ENCODE measurements at places on chromosomes 2 and 18. TPM values are rescaled to one million over a fixed set of nuclear protein-coding genes. Genes with fewer than 3 reads are reported as not detected.

The ZNF521 gene
- polyA plus RNA-seq: 1.6 TPM

The DAPL1 gene
- polyA plus RNA-seq: not detected

The ITM2C gene
- polyA plus RNA-seq: 37.1 TPM

The RUFY4 gene
- not detected for polyA plus RNA-seq

The SLC38A11 gene
- not detected for polyA plus RNA-seq

The DCAF17 gene
- polyA plus RNA-seq: 15.6 TPM

- no peak for DNase-seq
- peaks cover 10% of the 10 kb centered on the region for H3K36me3 ChIP-seq
- H3K4me3 ChIP-seq: no peak overlapping the region
- peaks cover 11% of the 10 kb centered on the region for H3K4me1 ChIP-seq
- H3K27ac ChIP-seq: no peak overlapping the region
- no peaks in the 10 kb centered on the region for H3K27me3 ChIP-seq
Measured at GRCh38 chr2:171533331-171533730, 11.1 kb downstream of the CYBRD1 start.

DNA sequence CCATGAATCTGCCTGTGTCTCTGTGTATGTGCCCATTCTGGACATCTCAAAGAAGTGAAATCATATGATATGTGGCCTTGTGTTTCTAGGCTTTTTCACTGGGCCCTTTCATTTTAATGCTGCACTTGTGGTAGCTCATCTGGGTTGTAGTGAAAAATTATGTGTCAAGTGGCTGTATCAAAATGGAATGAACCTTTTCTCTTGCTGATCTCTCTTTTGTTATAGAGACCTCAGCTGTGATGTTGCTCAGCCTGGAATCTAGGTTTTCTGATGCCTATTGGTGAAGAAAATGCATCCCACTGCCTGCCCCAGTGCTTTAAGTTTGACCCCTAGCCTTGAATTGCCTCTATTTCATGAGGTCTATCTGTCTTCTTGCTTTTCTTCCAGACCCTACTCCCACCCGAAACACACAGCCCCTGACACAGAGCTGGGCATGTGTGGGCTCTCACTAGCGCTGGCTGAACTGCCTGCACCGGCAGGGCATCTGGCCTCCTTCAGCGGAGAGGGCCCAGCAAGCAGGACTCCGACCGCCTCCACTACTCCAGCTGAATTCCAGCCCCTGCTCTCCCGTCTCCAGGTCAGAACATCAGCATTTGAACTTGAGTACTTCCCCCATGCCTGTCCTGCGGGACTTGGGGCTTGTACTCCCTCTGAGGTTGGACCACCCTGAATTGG lies 175.8 kb upstream of the MSH6 start:
- no peaks in the 10 kb centered on the region for H3K4me1 ChIP-seq
- H3K27me3 ChIP-seq: peaks cover 18% of the 10 kb centered on the region
- no peak overlapping the region for H3K27ac ChIP-seq

GRCh38 chr2:68505603-68506159 lies 38.3 kb downstream of the APLF start:
- no peaks in the 10 kb centered on the region for H3K36me3 ChIP-seq
- H3K27ac ChIP-seq: no peak overlapping the region
- H3K4me3 ChIP-seq: no peak overlapping the region
- no peak for DNase-seq

- no peaks in the 10 kb centered on the region for H3K36me3 ChIP-seq
- H3K27me3 ChIP-seq: peaks cover 75% of the 10 kb centered on the region
- DNase-seq: no peak
- H3K27ac ChIP-seq: no peak overlapping the region
- H3K4me1 ChIP-seq: peaks cover 11% of the 10 kb centered on the region
Measured at GRCh38 chr2:120740765-120741524, 5.3 kb downstream of the GLI2 start.

GRCh38 chr2:101879466-101879865 lies 112.3 kb upstream of the IL1R2 start:
- H3K4me3 ChIP-seq: no peak overlapping the region
- H3K27me3 ChIP-seq: no peaks in the 10 kb centered on the region
- H3K36me3 ChIP-seq: peaks cover 61% of the 10 kb centered on the region
- H3K4me1 ChIP-seq: no peaks in the 10 kb centered on the region

DNA sequence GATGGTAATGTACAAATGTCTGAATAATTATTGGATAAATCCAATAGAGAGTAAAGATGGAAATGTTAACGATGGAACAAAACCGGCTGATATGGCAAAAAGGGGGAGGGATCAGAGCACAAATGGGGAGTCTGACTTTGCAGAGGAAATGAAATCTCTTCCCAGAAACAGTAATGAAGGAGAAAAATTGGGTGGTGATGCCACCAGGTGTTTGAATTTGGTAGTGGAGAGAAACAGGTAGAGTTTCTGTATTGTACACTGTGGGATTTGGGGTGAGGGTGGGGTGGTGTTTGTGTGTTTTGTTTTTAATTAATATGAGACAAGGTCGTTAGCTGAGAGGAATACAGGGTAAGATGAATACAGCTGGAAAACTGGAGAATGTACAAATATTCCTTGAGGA lies 20.4 kb upstream of the XDH start:
- no peak overlapping the region for H3K27ac ChIP-seq
- no peaks in the 10 kb centered on the region for H3K4me1 ChIP-seq
- no peak for DNase-seq
- H3K27me3 ChIP-seq: no peaks in the 10 kb centered on the region

GRCh38 chr2:104846786-104847585 lies 6.9 kb upstream of the POU3F3 start:
- DNase-seq: no peak
- H3K36me3 ChIP-seq: no peaks in the 10 kb centered on the region
- H3K27ac ChIP-seq: no peak overlapping the region
- no peaks in the 10 kb centered on the region for H3K4me1 ChIP-seq

GRCh38 chr18:45330170-45330594 lies 285.1 kb upstream of the SLC14A2 start:
- DNase-seq: no peak
- no peak overlapping the region for H3K27ac ChIP-seq
- H3K27me3 ChIP-seq: no peaks in the 10 kb centered on the region
- no peaks in the 10 kb centered on the region for H3K4me1 ChIP-seq

DNA sequence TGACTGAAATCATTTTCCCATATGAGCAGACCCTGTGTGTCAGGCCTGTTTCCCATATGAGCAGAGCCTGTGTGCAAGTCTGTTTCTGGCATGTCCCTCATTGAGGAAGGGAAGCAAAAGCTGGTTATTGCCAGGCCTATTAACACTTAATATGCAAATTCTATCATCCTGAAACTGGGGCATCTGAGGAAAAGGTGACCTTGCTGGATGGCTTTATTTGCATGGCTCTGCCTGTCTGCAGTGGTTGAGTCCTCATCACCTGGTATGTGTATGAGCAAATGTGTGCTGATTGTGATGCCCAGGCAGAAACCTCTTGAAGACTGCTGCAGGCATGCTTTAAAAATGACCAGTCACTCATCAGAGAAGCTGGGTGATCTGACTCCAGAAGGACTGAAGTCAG lies 31.2 kb downstream of the EIF4E2 start:
- H3K27me3 ChIP-seq: no peaks in the 10 kb centered on the region
- no peaks in the 10 kb centered on the region for H3K4me1 ChIP-seq
- H3K27ac ChIP-seq: no peak overlapping the region
- 0 out of 3 replicates have a peak, but pooled peaks cover 3% of the 10 kb centered on the region for H3K36me3 ChIP-seq

DNA sequence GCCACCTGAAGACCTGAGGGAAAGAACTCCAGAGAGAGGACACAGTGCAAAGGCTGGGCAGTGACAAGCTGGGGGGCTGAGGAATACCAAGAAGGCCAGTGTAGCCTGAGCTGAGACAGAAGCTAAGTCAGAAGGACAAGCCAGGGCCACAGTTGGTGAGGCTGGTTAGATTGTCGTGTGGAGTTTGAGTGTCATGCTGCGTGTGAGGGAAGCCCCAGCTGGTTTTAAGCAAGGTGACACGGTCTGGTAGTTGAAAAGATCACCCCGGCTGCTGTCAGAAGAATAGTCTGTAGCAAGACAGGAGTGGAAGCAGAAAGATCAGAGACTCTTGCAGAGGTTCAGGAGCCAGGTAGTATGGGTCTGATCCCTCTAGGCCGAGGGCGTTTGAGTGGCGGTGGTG lies 50.6 kb upstream of the RMDN2 start:
- H3K4me3 ChIP-seq: no peak overlapping the region
- H3K36me3 ChIP-seq: no peaks in the 10 kb centered on the region
- H3K4me1 ChIP-seq: no peaks in the 10 kb centered on the region
- peaks cover 25% of the 10 kb centered on the region for H3K27me3 ChIP-seq
- H3K27ac ChIP-seq: no peak overlapping the region

DNA sequence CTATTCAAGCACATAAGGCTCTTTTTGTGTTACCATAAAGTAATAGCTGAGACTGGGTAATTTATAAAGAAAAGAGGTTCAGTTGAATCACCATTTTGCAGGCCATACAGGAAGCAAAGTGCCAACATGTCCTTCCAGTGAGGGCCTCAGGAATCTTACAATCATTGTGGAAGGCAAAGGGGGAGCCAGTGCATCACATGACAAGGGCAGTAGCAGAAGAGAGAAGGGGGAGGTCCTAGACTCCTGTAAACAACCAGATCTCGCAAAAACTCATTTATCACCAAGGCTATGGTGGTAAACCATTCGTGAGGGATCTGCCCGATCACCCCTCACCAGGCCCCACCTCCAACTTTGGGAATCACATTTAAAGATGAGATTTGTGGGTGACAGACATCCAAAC lies 16.7 kb downstream of the DSG4 start:
- peak; percentile 18 for DNase-seq
- no peaks in the 10 kb centered on the region for H3K36me3 ChIP-seq
- H3K4me1 ChIP-seq: no peaks in the 10 kb centered on the region
- no peaks in the 10 kb centered on the region for H3K27me3 ChIP-seq
- H3K4me3 ChIP-seq: no peak overlapping the region

DNA sequence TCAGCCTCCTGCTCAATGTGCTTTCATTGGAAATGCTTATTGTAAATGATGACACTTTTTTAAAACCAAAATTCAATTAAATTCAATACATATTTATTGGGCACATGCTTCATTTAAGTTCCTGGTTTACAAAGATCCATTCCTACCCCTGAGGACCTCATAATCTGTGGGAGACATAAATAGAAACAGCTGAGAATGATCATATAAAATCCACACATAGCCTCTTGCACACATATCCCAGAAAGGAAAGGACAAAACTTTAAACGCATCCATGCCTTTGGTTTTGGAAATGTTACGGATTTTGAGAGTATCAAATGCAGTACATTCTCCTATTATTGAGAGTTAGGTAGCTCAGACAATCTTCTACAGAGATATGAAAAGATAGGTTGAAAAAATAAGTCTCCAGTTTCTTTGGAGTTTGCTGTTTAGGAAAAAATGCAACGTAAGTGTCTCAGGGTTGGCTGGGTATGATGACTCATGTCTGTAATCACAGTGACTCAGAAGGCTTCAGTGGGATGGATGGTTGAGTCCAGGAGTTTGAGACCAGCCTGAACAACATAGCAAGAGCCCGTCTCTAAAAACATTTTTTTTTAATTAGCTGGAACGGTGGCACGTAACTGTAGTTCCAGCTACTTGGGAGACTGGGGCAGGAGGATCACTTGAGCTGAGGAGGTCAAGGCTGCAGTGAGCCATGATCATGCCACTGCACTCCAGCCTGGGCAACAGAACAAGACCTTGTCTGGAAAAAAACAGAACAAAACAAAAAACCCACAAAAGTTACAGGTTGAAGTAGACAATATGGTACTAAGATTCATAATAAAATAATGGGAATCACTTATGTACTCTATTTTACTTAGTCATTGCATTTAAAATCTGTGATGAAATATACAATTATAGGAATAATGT lies 3.9 kb upstream of the PRELID3A start:
- H3K4me3 ChIP-seq: no peak overlapping the region
- DNase-seq: peak; percentile 78
- peak overlapping the region; percentile 72 for H3K27ac ChIP-seq
- no peaks in the 10 kb centered on the region for H3K36me3 ChIP-seq
- H3K27me3 ChIP-seq: peaks cover 3% of the 10 kb centered on the region

DNA sequence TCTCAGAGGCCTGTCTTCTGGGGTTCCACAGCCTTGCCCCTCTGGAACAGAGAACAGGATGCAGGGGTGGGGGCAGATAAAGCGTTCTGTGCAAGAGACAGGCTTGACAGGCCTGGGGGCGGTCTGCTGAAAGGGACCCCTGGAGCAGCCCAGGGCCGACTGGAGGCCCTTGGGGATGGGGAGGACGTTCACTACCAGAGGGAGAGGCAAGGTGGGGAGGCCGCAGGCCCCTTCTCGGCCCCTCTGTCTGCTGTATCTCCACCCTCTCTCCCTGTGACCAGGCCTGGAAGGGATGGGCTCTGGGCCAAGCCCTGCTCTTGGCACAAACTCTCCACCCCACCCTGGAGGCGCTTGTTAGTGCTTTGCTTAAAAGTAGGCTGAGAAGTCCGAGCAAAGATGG lies 27.3 kb upstream of the INHBB start:
- H3K4me3 ChIP-seq: no peak overlapping the region
- peaks cover 9% of the 10 kb centered on the region for H3K4me1 ChIP-seq
- no peaks in the 10 kb centered on the region for H3K36me3 ChIP-seq
- peaks cover 52% of the 10 kb centered on the region for H3K27me3 ChIP-seq
- no peak overlapping the region for H3K27ac ChIP-seq

DNA sequence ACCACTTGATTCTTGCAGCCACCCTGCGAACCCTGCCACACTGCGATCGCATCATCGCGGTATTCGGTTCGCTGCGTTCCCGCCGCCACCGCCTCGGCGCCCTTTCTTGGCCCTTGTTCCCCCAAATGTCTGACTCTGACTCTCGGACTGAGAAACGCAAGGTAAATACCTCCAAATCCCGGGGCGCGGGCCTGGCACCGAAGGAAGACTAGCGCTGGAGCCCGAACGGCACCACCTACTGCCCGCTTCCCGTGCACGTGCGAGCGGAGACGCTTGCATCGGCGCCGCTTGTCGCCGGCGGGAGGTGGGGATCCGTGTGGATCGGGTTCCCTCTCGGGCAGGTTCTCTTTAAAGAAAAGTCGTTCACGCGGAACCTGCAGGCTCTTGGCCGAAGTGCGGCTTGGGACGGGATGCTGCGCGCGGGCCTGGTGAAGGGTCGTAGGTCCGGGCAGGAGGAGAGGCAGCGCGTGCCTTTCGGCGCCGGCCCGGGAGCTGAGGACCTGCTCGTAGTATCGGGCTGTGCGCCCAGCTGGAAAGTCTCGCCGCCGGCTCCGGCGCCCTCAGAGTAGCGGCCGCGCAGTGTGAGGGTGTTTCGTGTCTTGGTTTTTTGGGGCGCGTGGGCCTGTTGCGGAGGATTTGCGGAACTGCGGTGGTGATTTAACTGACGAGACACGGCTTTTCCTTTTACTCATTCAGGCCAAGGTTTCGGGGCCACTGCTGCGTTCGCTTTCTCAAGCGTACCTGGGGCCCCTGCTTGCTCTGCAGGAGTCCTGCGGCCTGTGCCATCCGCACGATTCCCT lies 514 bp downstream of the BCL2L11 start:
- peaks cover 26% of the 10 kb centered on the region for H3K36me3 ChIP-seq
- peak overlapping the region; percentile 81 for H3K27ac ChIP-seq
- peaks cover 40% of the 10 kb centered on the region for H3K4me1 ChIP-seq
- H3K27me3 ChIP-seq: no peaks in the 10 kb centered on the region
- peak overlapping the region; percentile 62 for H3K4me3 ChIP-seq

GRCh38 chr18:8277270-8277669 lies 332.0 kb upstream of the RAB12 start:
- H3K36me3 ChIP-seq: no peaks in the 10 kb centered on the region
- no peak overlapping the region for H3K4me3 ChIP-seq
- H3K27ac ChIP-seq: no peak overlapping the region
- H3K4me1 ChIP-seq: no peaks in the 10 kb centered on the region
- H3K27me3 ChIP-seq: no peaks in the 10 kb centered on the region

All from K562 (cell line).